ENCODE measurements at places on chromosomes 4 and X. TPM values are rescaled to one million over a fixed set of nuclear protein-coding genes. Genes with fewer than 3 reads are reported as not detected.

DNA sequence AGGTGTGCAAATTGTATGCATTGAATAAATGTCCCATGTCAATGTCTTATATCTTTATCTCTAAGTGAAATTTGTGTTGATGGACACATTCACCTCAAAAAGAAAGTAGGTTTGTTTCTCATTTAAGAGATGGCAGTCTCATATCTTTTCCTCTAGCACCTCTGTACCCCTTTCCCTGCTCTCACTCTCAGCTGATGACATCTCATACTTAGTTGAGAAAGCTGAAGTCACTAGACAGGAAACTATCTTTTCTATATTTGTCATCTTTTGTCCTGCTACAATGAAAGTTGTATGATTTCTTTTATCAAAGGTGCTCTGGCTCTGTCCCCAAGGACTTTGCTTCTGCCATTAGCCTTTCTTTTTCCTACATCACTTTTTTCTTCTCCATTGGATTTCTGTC is 84.0 kb upstream of the GRPR start:
- DNase-seq, result no peak

DNA sequence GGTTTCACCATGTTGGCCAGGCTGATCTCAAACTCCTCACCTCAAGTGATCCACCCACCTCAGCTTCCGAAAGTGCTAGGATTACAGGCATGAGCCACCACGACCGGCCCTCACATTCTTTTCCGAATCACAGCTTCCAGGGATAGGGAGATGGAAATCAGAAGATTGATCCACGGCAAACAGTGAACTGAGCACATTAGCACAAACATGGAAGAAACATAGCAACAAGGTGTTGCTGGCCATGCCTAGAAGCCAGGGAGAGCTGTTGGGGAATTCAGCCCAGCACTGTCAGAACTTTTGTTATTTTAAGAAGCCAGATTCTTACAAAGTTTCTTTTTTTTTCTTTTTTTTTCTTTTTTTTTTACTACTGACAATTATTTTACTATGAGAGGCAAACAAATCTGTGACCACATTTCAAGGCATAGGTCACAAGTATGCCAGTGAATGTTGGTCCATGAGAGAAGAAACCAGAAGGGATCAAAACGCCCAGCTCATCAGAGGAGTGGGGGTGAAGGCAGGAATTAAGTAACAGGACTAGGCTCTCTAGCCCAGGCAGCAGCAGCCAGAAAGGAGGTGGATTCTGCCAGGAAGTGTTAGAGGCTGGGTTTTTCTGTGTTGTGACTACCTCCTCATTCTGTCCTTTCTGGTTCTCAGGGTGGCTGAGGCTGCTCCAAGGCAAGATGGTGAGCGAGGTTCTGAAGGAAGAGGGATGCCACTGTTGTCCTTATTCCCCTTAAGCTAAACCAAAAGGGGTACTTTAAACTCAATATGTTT is 44.1 kb downstream of the TEC start:
- no peak for DNase-seq

GRCh38 chr4:185955826-185956543 is 113.0 kb upstream of the TLR3 start:
- DNase-seq, result peak; percentile 7

GRCh38 chr4:138488533-138488932 is 246.4 kb upstream of the SLC7A11 start:
- DNase-seq, result no peak

DNA sequence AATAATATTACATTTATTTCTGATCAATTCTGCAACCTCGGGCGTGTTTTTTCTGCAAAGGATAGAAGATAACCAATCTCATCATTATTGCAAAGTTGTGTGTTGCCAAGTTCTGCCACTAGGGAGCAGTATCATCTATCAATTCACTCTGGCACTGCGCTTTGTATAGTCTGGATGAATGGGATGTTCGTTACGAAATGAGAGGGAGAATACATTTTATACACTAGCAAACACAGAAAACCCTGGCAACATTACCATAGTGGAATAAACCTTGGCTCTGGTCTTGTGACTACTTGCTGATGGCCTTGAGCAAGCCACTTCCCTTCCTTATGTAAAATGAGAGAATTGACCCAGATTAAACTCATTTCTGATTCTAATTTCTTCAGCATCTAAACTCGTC is 97.5 kb upstream of the ZNF518B start:
- DNase-seq, result no peak

GRCh38 chr4:109729117-109729717 is 653 bp downstream of the PLA2G12A start:
- DNase-seq, result no peak

GRCh38 chr4:6885953-6886557 is 23.6 kb upstream of the TBC1D14 start:
- peak; percentile 72 for DNase-seq

GRCh38 chr4:13203101-13203500 is 281.0 kb downstream of the RAB28 start:
- no peak for DNase-seq

- DNase-seq, result no peak
Measured at GRCh38 chrX:42247241-42247640, 323.9 kb upstream of the CASK start.

DNA sequence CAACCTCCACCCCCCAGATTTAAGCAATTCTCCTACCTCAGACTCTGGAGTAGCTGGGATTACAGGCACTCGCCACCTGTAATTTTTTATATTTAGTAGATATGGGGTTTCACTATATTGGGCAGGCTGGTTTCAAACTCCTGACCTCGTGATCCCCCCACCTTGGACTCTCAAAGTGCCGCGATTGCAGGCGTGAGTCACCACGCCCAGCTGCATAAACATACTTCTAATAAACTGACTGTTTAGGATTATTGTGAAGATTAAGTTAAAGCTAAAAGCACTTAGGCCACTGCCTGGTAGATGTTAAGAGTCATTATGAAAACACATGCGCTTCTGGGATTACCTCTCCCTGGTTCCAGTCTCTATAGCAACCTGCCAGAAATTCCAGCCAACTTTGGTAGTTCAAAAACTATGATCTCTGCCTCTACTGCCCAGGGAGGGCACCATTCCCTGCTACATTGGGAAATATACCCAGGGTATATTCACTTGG is 30.2 kb upstream of the GRIA3 start:
- DNase-seq, result no peak

- DNase-seq, result no peak
Measured at GRCh38 chr4:132344924-132345828, 803.9 kb upstream of the PCDH10 start.

PAGE4 gene
- total RNA-seq, result not detected

MID1 gene
- total RNA-seq, result 13.3 TPM

PNMA3 gene
- 66.6 TPM for total RNA-seq

BEX1 gene
- total RNA-seq, result 302 TPM

CYP2U1 gene
- total RNA-seq, result 15.5 TPM

SHOX gene
- total RNA-seq, result not detected

MAP3K15 gene
- 0.28 TPM for total RNA-seq

TMEM156 gene
- 1.2 TPM for total RNA-seq

TMPRSS11A gene
- total RNA-seq, result not detected

ARX gene
- total RNA-seq, result 16.0 TPM
